BE2C (cell line): ENCODE measurements at places on chromosomes 13 and 19.

GRCh38 chr19:46984077-46985010 is 35.3 kb upstream of the NPAS1 start:
- peak; percentile 48 for DNase-seq

- no peak for DNase-seq
Observed at GRCh38 chr13:91468301-91468700, 69.9 kb downstream of the GPC5 start.

DNA sequence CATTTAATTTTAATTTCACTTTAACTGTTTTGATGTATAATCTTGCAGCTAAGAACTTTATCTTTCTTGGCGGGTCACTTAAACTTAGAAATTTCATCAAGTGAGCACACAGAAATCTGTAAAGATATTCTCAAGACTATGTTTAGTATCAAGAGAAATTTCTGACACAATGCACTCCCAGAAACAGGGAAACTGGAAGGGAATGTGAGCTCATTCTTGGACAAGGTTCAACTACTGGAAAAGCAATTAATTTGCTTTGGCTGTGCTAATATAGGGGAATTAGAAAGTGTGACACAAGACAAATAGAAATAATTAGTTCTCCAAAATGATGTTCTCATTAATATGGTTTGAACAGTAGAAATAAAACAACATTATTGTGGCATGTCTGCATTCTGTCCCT is 402.3 kb downstream of the DACH1 start:
- no peak for DNase-seq

- DNase-seq: peak; percentile 69
Observed at GRCh38 chr19:46537136-46538097, 41.8 kb upstream of the PNMA8B start.

DNA sequence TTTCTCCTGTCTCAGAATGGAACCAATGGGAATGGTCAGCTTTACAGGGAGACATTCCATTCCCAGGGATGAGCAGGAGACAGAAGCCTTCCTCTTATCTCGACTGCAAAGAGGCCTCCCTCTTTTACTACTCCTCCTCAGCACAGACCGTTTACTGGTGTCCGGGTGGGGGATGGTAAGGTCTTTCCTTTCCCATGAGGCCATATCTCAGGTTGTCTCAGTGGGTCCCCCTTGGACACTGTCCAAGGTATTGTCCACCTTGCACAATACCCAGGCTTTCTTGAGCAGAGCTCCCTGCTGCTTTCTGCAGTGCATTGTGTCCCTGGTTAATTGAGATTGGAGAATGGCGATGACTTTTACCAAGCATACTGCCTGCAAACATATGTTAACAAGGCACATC is 7.5 kb upstream of the ZNF808 start:
- DNase-seq: no peak

GRCh38 chr19:17888260-17888659 is 16.5 kb downstream of the SLC5A5 start:
- no peak for DNase-seq

- no peak for DNase-seq
Observed at GRCh38 chr19:4758659-4759058, 32.9 kb upstream of the FEM1A start.

- DNase-seq: no peak
Observed at GRCh38 chr13:75762955-75763354, 126.8 kb downstream of the LMO7 start.

GRCh38 chr19:5246554-5247155 is 94.0 kb downstream of the PTPRS start:
- no peak for DNase-seq

DNA sequence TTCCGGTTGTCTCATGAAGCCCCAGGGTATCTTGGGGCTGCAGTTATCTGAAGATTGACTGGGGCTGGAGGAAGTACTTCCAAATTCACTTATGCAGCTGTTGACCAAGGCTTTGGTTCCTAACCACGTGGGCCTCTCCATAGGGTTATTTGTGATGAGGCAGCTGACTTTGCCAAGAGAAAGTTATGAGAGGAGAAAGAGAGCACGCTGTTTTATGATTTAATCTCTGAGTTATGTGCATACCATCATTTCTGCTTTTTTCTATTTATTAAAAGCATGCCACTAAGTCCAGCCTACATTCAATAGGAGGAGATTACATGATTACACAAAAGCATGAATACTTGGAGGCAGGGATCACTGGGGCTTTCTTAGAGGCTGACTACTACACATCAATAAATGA is 215.5 kb downstream of the NHLRC3 start:
- no peak for DNase-seq

- no peak for DNase-seq
Observed at GRCh38 chr13:112756967-112757758, 67.3 kb downstream of the ATP11A start.

DNA sequence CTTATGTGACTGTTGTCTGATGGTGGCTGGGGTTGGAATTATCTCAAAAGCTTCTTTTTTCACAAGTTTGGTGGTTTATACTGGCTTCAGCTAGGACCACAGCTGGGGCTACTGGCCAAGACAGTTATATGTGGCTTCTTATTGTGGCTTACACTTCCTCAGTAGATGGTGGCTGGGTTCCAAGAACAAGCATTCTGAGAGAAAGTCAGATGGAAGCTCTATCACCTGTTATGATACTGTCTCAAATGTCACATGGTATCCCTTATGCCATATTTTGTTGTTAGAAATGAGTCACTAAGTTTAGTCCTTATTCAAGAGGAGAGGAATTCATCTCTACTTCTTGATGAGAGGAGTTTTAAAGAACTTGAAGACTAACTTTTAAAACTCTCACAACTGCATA is 41.6 kb downstream of the NDFIP2 start:
- no peak for DNase-seq

DNA sequence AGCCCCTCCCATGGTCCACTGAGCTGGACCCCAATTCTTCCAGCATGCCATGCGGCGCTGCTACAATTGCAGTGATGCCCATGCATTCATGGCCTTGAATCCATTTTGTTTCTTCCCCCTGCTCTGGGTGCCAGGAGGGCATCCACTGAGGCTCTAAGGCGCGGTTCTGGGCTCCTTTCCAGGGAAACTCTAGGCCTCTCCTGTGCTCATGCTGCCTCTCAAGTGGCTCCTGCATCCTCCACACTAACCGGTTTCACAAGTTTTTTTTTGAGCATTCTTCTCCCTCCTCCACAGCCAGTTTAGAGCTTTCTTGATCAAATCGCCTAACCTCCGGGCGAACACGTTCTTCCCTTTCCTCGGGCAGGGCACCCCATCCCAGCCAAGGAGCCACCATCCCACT is 69.1 kb upstream of the FLT1 start:
- no peak for DNase-seq

GRCh38 chr13:101686003-101686402 is 233.5 kb downstream of the ITGBL1 start:
- no peak for DNase-seq

- DNase-seq: no peak
Observed at GRCh38 chr13:99356262-99357091, 49.3 kb upstream of the GPR183 start.

DNA sequence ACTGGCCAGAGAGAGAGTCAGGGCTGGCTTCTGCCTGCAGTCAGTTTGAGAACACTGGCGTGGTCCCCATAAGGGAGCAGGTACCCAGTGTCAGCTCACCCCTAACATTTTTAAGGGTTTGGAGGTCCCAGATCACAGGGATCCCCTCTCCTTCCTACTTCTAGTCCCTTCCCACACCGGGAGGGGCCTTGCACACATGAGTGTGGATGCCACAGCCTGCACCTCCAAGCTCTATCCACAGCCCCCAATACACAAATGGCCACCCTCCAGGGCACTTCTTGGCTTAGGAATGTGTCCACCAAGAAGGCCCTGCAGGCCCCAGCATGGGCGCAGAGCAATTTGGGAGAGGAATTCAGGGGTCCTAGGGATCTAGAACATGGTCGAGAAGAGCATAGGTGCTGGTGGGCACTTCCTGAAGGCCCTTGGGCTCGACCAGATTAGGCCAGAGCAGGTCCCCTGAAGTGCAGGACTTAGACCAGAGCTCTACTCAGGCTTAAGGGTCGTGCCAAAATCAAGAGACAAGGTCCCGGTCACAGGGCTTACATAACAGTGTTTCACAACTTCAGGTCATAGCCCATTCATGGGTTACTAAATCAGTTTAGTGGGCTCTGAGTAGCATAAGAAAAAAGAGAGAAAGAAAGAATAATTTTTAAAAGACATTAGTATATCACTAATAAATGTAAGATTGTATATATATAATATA is 16.0 kb downstream of the FXYD5 start:
- no peak for DNase-seq

GRCh38 chr19:41552558-41552957 is 23.4 kb upstream of the CEACAM21 start:
- no peak for DNase-seq

- no peak for DNase-seq
Observed at GRCh38 chr13:47326061-47326460, 429.2 kb upstream of the HTR2A start.

- no peak for DNase-seq
Observed at GRCh38 chr13:66807251-66807650, 422.9 kb downstream of the PCDH9 start.

GRCh38 chr19:44753932-44754749 is 5.6 kb downstream of the BCL3 start:
- peak; percentile 76 for DNase-seq

DNA sequence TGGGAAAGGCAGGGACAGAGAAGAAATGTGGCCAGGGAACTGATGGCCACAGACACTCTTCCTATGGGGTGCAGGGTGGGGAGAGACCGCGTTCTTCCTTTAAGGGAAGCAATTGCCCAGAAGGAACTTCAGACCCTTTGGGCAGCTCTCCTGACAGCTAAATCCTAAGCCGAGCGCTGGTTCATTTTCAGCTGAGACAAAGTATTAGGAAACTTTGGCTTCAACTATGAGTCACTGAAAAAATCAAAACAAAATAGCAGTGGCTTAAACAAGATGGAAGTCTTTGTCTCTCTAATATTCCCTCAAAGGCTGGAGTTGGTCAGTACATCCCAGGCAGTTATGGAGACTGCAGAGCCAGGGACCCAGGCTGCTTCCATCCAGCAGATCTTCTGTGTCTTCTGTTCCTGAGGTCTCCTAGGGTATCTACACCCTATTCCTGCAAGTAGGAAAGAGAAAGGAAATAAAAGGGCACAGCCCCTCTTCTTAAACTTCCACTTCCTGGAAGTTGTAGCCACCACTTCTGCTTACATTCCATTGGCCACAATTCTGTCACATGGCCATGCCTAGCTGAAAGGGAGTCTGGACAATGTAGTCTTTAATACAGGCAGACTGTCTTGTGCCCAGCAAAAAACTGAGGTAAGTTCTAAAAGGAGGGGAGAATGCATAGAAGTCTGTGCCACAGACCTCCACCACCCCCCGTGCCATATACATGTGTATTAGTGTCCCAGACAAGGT is 163.5 kb downstream of the KATNAL1 start:
- DNase-seq: no peak

DNA sequence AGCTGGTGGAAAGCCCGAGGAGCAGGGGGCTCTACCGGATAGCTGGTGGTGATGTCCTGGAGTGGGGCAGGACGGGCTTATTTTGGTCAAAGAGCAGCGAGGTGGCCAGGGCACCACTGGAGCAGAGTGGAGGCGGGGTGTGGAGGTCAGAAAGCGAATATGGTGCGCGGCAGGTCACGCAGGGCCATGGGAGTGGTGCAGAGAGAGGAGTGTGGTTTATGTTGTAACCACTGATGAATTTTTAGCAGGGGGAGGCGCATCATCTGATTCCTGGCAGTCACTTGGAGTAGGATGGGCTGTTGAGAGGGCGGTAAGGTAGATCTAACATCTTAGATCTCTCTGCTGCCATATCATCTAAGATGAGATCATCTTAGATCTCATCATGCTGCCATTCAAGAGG is 1.4 kb upstream of the ZNF414 start:
- no peak for DNase-seq

DNA sequence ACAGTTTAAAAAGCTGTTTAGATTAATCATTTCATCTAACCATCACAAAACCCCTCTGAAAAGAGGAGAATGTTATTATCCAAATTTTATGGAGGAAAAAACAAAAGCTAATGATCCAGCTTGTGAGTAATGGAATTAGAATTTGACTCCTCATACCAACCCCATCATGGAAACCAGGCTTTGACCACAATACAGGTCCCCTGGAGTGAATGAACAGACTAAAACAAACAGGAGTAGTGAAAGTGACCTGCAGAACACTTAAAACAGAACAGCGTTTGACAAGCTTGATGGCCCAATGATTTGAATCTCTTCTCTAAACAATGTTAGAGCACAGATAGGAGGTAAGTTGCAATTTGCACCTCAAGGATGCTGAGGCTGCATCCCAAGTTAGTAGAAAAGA is 230.0 kb downstream of the DCT start:
- DNase-seq: no peak

DNA sequence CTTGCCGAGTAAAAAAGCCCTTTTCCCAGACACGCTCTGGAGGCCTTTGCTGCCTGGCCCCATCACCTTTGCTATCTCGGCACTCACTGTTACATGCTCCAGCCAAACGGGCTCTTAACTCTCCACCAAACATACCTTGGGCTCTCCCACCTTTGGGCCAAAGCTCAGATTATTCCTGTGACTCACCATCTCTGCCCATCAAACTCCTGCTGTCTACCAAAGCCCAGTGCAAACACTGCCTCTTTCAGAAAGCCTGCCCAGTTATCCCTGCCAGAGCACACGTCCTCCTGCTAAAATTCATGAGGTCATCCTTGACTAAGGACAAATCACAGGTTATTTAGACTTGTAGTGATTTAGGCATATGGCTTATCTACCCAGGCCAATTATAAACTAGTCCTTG is 48.1 kb upstream of the SERPINE3 start:
- DNase-seq: no peak

DNA sequence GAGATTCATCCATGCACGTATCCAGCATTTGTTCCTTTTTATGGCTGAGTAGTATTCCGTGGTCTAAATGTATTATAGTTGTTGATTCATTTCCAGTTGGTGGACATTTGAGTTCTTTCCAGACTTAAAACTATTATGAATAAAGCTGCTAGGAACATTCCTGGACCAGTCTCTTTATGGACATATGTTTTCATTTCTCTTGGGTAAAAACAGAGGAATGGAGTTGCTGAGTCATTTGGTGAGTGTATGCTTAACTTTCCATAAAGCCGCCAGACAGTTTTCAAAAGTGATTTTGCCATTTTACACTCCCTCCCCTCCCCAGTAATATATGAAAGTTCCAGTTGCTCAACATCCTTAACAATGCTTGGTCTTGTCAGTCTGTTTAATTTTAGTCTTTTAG is 116.4 kb downstream of the TSHZ3 start:
- no peak for DNase-seq

DNA sequence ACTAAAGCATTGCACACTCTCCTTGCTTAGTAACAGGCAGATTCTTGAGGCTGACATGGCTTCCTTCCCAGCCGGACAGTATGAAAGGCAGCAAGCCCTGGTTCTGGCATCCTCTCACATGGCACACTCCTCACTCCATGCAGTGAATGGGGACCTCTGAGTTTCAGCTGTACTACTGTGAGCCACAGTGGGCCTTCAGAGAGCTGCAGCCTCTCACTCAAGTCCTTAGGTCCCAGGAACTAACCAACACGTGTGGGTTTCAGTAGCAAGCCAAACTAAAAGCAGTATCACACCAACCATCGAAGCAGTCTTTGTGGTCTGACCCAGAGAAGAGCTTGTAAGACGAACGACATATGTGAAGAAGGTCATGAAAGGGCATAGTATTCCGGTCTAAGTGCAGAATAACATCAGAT is 128.2 kb downstream of the TBC1D4 start:
- no peak for DNase-seq
